Activated T-cell treated with anti-CD3 and anti-CD28 coated beads, Interleukin-2, amount 50 U/mL, for 72 hours (primary cell): ENCODE measurements at places on chromosomes 11 and 22.

DNA sequence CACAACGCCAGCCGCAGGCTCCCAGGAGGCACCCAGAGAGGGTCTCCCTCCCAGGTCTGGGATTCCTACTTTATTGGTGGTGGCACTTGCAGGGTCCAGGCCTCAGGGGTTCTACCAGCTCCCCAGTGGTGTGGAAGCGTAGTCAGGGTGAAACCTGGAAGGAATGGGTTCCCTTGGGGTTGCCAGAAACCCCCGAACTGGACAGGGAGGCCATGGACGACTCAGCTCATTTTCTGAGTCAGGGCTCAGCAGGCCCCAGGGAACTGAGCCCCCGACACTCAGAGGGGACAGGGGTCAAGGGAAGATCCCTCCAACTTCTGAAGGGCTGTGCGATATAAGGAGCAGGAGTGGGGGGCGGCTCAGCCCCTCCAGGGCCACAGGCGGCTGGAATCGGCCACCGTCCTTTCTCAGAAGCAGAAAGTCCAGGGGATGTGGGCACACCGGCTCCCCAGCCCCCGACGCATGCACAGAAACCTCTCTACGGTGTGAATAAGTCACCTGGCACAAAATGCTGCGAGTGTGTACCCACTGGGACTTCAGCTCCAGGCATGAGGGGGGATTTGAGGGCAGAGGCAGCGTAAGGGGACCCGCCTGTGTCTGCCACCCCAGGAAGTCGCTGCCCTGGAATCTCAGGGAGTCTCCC, 25.1 kb downstream of the MRGPRG start:
- DNase-seq = no peak

- no peak for DNase-seq
These were observed 19.5 kb downstream of the AMPD3 start for GRCh38 chr11:10474551-10474950.

DNA sequence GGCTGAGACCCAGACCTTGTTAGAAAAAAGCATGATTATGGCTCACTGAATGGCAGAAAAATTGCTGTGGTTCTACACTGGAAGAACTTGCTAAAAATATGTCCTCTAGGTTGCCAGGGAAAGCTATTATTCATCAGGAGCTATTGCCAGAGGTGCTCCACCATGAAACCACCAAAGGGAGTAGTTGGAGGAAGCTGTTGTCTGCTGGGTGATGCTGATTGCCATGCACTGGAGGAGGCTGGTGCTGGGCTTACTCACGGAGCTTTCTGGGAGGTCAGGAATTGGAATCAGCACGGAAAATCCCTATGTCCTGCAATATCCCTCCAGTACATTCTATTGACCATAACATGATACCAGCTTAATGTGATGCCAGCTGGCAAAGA, 199.6 kb upstream of the ZBED5 start:
- no peak for DNase-seq

DNA sequence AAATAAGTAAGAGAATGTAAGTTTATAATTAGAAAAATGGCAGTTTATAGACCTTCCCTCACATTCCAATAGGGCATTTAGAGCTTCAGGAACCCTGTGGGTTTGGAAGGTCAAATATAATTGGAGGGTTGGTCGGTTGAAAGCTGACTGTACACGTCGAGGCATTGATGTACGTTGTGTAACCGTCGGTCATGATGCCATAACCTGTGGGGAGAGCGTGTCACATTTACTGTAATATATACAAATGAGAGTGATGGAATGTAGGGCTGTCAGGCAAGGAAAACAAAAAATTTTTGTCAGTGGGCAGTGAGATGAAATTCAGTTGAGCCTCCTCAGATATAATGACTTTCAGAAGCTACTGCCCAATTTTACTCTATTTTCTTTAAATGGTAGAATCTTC, 88.5 kb downstream of the ARL14EP start:
- DNase-seq = no peak

DNA sequence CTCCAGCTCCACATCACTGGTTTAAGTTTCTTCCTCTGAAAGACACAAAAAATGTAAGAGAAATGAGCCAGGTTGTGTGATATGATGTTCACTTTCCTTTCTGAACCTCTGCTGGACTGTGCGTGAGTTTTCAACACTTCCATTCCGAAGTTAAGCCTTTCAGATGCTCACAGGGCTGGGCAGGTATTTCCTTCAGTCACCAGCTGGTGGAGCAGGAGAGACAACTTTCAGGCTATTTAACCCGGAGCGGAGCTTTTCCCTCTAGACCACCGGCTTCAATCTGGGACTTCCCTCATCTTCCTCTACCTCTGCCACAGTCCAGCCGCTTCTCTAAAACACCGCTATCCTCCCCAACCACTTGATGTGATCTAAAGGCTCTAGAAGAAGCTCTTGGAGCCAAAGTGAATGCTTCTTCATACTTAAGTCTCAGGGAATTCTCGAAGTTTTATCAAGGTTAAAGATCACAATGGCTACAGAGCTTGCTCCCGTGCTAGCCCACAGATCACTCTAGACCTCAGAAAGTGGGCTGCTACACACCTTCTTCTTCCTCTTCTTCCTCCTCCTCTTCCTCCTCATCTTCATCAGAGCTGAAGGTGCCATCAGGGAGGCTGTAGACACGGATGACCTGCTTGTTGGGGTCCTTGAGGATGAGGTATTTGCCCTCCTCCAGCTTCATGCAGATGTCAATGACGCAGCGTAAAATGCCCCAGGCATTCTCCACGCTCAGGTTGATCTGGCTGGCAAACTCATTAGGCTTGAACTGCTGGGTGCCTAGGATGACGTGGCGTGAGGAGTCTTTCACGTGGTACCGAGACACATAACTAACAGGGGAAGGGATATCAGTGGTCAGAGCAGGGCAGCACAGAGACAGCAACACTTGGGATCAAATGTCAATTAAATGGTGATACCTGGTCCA, 4.4 kb upstream of the FOXRED2 start:
- DNase-seq = peak; percentile 37

DNA sequence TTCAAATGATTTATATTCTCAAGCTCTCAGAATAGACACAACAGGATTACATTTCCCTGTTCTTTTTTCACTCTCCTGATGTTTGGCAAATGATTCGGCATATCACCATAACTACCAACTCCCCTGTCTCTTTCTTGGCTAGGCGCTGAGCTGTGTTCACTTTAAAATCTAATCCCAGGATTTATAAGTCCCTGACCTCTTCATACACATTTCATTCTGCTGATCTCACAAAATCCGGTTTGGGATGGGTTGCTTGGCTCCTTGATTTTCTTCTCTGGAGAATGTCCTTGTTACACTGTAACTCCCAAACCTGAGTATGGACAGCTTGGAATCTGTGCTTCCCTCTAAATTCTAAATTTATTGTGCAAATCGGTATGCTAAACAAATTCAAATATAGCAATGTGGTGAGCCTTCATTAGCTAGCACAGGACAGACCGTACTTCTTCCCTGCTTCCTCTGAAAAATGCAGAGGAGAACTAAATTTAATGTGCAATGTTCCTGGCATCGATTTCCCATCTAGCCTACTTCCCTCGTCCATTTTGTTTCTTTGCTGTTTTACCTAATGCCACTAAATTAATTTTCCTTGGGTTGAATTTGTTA, 858.5 kb upstream of the FAT3 start:
- DNase-seq = no peak

- DNase-seq = no peak
These were observed 30.0 kb upstream of the WNT11 start for GRCh38 chr11:76236092-76236999.

DNA sequence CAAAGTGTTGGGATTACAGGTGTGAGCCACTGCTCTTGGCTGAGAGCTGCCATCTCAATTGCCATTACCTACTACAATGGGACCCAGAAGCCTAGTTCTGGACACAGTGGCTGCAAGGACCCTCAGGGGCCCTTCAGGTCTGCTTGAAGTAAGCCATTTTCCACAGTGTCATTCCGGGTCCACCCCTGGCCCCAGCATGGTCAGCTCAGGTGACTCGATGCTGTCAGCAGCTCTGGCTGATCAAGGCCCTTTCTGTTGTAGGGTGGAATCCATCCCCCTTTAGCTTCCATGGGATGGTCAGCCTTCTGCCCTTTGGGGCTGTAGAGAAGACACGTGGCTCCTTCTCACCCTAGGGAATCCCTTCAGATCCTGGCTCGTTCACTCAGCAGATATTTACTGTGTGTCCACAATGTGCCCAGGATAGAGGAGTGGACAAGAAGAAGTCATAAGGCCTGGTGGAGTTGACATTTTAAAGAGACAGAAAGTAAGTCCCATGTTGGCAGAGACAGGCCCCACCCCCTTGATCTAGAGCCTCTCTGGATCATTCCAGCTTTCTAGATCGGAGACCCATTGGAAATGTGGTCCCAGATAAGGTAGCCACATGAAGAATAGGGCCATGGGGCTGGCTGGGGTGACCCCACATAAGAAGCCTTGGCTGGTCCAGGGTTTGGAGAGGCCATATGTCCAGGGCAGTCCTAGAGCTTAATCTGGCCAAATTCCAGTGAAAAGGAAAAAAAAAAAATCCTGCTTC, 15.1 kb upstream of the KAT5 start:
- no peak for DNase-seq

DNA sequence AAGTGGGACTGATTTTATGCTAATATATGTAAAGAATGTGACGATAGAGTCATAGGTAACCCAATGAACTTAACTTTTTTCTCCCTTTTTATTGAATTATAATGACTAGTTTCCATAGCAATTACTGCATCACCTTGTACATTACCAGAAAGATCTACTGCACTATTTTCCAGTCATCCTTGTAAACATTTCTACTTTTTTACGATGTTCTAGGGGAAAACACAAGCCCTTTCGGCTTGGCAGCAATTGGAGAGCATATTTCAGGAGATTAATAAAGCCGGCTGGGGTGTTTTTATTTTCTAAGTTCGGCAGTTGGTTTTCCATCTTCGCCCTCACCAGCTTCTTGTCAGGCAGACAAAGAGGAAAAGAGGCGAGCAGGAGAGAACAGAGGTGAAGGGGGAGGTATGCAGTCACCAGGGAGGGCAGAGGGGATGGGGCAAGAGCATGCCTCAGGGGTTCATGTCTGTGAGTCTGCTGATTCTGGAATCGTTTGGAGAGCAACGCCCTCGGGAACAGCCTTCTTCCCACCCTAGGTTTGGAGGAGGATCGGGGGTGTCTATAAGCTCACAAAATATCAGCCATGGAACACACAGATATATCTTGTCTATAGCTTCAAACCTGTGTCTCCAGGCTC, 476.4 kb downstream of the MIAT start:
- no peak for DNase-seq

- no peak for DNase-seq
These were observed 6.1 kb downstream of the FJX1 start for GRCh38 chr11:35624316-35624715.

- peak; percentile 68 for DNase-seq
These were observed 3.9 kb downstream of the DBX1 start for GRCh38 chr11:20156280-20156875.

- no peak for DNase-seq
These were observed 48.8 kb downstream of the ASCL2 start for GRCh38 chr11:2221591-2221990.

DNA sequence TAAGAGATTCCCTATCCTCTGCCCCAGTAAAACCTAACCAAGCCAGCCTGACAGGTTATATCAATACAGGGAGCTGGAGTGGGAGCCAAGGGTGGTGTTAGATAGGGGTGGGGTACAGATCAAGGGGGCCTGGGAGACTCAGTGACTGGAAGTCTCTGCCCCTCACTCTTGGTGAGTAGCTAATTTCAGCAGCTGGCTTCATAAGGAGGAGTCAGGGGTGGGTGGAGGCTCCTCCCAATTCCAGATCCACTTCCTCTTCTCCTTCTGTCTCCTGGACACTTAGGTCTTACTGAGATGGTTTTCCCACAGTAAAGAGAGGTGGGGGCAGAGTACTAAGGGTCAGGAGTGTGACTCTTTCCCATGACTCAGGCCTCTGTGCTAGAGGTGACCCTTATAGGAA, 1.1 kb upstream of the VSIG2 start:
- DNase-seq = no peak

DNA sequence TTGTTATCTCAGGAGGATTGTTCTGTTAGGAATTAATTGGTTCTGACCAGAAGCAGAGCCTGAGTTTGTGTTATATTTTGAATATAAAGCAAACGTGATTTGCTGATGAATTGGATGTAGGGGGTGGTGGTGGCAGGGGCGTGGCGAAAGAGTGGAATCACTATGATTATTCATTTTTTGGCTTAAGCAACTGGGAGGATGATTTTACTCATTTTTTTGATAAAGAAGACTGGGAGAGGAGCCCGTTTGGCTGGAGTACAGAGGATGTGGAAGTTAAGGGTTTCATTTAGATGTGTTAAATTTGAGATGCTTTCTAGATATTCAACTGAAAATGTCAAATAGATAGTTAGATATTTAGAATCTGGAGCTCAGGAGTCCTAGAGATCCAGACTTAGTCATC, 83.4 kb upstream of the MYO18B start:
- no peak for DNase-seq

- peak; percentile 88 for DNase-seq
These were observed at the start of gene OTUB1 for GRCh38 chr11:63986156-63986931. Gene OTUB1 (plus strand): TSS chr11:63986438. CDS start chr11:63986457, 19 bp downstream.

DNA sequence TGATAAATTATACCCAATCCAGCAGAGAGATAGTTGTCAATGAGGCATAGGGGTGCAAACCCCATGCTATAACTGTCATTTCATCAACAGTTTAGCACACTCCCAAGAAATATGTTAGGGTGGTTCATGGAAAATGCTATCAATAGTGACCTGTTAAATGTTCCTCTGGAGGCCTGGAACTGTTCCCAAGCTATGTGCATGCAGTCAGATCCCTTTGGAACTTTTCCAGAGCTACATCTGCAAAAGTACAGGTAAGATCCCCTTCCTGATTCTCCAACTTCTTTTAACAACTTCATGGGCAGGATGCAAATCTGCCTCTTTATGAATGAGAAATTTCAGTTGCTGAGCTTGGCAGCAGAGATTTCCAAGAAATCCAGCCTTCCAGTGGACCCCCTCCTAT, 27.2 kb downstream of the ABTB2 start:
- no peak for DNase-seq

- DNase-seq = no peak
These were observed 934 bp downstream of the HSD17B12 start for GRCh38 chr11:43681401-43681942.

DNA sequence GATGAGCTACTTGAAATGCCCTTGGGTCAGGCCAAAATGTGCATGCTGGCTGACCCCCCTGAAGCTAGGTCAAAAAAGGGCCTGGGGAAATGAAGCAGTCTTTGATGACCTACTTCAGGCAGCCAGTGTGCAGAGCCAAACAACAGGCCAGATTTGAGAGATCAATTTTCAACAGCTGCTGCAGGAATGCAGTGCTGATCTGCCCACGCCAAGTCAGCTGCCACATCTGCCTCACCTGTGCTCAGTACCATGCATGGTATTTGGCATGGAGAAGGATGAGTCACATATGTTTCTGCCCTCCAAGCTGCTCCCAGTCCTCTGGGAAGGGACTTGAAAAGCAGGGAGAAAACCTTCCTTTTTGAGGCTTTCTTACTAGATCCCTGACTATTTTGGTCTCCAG, 35.8 kb downstream of the MTNR1B start:
- DNase-seq = no peak
